Heart left ventricle (tissue), 16 donors: ENCODE measurements at places on chromosomes 12 and 14. TPM values are rescaled to one million over a fixed set of nuclear protein-coding genes. Genes with fewer than 3 reads are reported as not detected.

GRCh38 chr12:120394483-120395367, 25.8 kb upstream of the MSI1 start:
- no peak for DNase-seq
- no peak overlapping the region for H3K4me3 ChIP-seq

DNA sequence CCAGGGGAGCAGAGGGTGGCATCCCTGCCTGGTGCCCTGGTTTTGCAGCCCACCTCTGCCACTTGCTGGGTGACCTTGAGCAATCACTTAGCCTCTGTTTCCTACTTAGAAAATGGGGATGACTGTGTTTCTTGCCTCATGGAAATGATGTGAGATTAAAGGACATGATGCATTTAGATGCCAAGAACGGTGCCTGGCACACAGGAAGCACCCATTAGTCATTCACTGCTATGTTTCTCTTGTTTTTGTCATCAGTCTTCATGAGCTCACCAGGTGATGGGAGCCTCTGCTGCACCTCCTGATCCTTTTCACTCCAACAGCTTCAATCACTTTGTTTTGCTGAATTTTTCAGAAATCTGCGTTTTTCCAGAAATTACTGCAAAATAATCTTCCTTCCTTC, 23.6 kb upstream of the ATF1 start:
- peaks cover 100% of the 10 kb centered on the region for H3K36me3 ChIP-seq
- H3K4me1 ChIP-seq = no peaks in the 10 kb centered on the region
- no peak for DNase-seq
- no peak overlapping the region for H3K27ac ChIP-seq
- H3K27me3 ChIP-seq = no peaks in the 10 kb centered on the region

DNA sequence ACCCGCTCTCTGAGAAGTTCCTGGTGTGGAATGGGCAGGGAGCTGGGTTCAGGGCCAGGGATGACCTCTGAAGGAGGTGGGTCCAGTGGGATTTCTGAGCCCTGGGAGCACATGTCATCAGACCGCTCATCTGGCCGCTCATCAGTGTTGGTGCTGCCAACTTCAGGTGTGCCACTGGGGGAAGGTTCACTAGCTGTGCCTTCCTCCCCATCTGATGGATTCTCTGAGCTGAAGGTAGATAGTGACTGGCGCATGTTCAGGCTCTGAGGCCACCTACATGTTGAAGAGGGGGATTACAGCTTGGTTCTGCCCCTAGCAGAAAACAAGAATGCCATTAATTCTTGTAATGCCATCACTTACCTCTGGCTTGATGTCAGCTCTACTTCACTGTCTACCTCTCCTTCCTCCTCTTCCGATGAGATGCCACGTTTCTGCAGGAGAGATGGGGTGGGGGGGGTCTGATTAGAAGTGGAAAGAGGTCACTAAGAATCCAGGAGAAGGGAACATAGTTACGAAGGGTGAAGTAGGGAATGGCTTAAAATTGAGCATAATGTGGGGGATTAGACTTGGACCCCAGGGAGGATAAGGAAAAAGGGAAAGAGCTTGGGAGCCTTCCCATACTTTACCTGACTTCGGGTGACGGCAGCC, 17.2 kb downstream of the MAP3K12 start:
- no peak overlapping the region for H3K27ac ChIP-seq
- H3K27me3 ChIP-seq = no peaks in the 10 kb centered on the region
- no peak for DNase-seq
- H3K36me3 ChIP-seq = peaks cover 95% of the 10 kb centered on the region

CLEC4C gene
- total RNA-seq = not detected

ACACB gene
- total RNA-seq = 84.7 TPM
